HFF-Myc (cell line): ENCODE measurements at places on chromosomes 3 and 15.

GRCh38 chr3:77825001-77825827 is 785.3 kb downstream of the ROBO2 start:
- peak; percentile 88 for DNase-seq

GRCh38 chr3:134214239-134214638 is 36.4 kb downstream of the RYK start:
- no peak for DNase-seq

DNA sequence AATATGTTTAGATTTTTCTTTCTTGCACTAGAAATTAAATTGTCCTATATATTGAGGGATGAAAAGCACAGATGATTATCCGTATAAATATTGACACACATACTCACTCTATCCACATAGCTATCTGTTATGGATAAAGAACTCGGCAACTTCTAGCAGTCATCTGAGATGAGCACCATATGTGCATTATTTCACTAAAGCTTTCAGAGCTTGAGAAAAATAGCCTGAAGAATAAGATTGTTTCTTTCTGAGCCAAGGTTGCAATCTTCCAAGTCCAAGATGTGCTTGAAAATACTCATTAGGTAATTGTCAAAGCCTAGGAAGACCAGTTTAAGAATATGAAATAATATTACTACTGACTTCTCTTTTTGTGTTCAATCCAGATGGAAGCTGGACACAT is 40.5 kb downstream of the COL8A1 start:
- no peak for DNase-seq

DNA sequence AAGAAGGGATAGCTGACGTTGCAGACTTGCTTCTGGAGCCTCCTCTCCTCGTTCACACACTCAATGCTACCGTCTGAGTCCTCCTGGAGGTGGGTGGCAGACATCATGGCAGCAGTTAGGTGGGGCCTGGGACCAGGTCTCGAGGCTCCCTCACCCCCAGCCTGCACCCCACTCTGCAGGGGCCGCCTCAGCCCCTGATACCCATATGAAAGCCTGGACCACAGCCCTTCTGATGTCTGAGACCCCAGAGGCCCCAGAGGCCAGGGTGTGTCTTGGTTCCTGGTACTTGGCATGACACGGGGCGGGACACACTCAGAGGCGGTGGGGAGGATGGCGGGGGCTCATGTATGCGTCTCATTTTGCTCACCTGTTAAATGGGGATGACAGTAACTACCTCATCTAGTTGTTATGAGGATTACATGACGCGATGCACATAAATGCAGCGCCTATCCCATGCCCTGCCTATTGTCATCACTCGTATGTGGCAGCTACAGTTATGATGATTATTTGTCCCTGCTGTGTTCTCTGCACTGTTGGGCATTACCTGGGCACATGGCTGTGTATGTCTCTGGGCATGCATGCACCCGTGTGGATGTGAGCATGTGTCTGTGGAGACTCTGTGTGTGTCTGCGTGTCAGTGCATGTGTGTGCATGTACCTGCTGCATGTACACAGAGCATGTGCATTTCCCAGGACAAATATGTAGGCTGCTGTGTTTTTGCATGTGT is 39.9 kb downstream of the FEM1B start:
- no peak for DNase-seq

GRCh38 chr3:194990454-194991337 is 280.3 kb downstream of the XXYLT1 start:
- DNase-seq = no peak

- no peak for DNase-seq
Measured at GRCh38 chr3:172101107-172101506, 61.7 kb downstream of the FNDC3B start.
